ENCODE measurements at places on chromosomes 7 and 10. TPM values are rescaled to one million over a fixed set of nuclear protein-coding genes. Genes with fewer than 3 reads are reported as not detected.

Gene THNSL1
- 7.9 TPM for polyA plus RNA-seq

Gene CPED1
- polyA plus RNA-seq, result 2.9 TPM

DNA sequence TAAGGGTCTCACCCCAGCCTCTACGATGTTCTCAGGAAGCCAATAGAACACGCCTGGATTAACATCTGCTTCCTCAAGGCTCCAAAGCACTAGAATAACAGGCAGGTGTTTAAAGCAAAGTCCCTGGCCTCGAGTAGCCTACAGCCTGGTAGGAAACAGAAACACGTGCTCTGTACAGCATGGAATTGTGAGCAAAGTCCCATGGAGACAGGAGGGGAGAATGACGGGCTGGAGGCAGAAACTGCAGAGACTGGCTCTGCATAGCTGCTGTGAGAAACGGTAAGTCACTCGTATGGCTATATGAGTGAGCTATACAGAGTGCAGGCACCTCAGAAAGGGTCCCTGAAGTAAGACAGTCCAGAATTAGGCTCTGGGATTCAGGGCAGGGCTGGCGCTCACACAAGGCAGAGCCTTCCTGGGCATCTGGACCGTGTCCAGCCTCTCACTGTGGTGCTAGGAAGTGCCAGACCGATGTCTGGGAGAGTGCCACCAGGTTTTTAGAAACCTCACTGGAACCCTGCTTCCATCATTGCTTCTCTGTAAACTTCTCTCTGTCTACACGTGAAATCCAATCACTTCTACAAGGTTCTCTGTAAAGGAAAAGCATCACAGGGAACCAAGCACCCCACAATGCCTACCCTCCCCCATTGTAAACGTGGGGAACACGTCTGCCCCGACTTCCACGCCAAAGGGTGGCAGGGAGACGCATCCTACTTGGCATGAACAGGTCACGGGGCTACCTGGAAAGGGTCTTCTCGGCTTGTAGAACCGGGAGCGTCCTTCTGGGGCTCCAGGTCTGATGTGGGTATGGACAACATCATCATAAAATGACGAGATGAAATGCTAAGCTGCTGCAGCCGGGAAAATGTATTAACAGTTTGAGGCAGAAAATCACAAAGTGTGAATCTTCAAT is 38.8 kb upstream of the SHH start:
- DNase-seq, result no peak

DNA sequence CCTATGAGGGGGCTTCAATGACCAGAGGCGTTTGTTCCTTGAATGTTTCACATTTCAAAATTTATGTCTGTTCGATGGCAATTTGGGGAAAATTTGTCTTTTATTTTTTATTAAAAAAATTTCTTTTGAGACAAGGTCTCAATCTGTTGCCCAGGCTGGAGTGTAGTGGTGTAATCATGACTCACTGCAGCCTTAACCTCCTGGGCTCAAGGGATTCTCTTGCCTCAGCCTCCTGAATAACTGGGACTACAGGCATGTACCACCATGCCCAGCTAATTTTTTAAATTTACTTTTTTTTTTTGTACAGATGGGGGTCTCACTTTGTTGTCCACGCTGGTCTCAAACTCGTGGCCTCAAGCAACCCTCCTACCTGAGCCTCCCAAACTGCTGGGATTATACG is 39.7 kb downstream of the OTUD1 start:
- no peak for DNase-seq

Measured in kidney (tissue), 22 donors.